ENCODE measurements at places on chromosomes 6 and 20.

GRCh38 chr20:16612706-16613105 lies 39.5 kb upstream of the KIF16B start:
- H3K27me3 ChIP-seq: peaks cover 3% of the 10 kb centered on the region
- no peak for DNase-seq
- no peak overlapping the region for H3K4me3 ChIP-seq
- H3K4me1 ChIP-seq: no peaks in the 10 kb centered on the region
- H3K27ac ChIP-seq: no peak overlapping the region

- peaks cover 28% of the 10 kb centered on the region for H3K4me1 ChIP-seq
- H3K4me3 ChIP-seq: no peak overlapping the region
- H3K27me3 ChIP-seq: peaks cover 3% of the 10 kb centered on the region
- DNase-seq: no peak
- H3K36me3 ChIP-seq: no peaks in the 10 kb centered on the region
Observed at GRCh38 chr20:62714799-62715198, 6.2 kb downstream of the NTSR1 start.

DNA sequence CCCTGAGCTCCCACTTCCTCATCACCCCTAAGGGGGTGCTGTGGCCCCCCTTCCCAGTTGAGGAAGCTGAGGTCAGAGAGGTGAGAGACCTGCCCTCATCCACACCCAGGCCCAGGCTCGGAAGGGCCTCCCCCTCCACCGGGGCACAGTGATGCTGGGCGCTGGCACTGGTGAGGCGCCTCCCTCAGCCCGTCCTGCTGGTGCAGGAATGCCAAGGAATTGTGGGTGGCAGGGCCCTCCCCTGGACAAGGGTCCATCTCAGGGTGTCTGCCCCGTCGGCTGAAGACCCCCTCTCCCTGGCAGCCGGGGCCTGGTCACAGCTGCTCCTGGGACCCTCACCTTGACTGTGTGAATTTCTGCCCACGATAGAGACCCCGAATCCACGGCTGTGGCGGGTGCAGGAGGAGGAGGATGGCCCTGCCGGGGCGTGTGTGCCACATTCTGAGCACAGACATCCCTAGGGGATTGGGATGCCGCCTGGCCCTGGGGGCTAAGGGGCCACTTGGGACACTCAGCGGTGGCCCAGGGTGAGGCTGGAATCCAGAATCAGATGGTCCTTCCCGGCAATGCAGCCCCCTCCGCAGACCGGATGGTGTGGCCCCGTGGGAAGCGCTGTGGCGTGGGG lies 70.2 kb upstream of the GATA5 start:
- H3K4me3 ChIP-seq: no peak overlapping the region
- no peaks in the 10 kb centered on the region for H3K4me1 ChIP-seq
- no peaks in the 10 kb centered on the region for H3K36me3 ChIP-seq

DNA sequence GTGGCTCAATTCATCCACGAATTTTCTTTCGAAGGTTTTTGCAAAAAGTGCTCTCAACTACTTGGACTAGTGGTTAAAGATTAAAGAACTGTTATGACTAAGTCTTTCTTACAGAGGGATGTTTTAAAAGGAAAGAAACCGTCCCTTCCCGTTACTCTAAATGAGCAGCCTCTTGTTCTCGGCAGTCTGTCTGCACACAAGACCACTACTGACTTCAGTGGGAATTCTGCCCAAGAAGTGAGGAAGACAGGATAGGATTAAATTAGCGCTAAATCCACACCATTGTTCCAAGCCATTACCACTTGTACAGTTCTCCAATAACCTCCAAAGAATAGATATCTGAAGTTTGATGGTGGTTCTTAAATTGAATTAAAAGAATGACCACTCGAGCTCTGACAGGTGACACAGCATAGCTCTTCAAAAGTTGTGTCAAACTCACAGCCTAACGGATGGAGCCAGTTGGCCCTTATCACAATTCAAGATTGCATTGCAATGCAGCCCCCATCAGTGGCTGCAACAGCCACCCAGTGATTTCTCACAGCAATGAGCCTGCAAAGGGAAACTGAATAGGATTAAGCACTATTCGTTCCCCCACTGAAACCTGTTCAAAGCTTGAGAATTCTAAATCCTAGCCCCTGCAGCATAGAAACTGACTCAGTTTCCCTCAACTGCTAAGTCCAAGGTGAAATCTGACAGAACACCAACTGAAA lies 1.8 kb downstream of the EPB41L2 start:
- H3K27me3 ChIP-seq: peaks cover 3% of the 10 kb centered on the region
- DNase-seq: no peak
- H3K4me3 ChIP-seq: no peak overlapping the region
- no peak overlapping the region for H3K27ac ChIP-seq
- peaks cover 13% of the 10 kb centered on the region for H3K4me1 ChIP-seq
- H3K36me3 ChIP-seq: no peaks in the 10 kb centered on the region

DNA sequence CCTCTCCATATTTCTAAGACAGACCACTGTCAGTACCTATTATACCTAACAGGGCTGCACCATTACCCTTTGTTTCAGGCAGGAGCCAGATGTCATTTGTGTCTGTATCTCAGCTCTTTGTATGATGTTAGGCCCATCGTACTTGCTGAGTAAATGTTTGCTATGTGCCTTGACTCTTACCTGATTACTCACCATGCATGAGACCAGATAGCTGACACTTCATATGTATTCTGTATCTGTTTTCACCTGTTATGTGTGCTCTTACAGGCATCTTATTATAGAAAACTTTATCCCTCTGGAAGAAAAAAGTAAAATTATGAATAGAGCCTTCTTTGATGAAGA lies 31.7 kb upstream of the ASXL1 start:
- DNase-seq: no peak
- no peak overlapping the region for H3K27ac ChIP-seq
- H3K4me1 ChIP-seq: no peaks in the 10 kb centered on the region
- no peaks in the 10 kb centered on the region for H3K27me3 ChIP-seq
- H3K36me3 ChIP-seq: peaks cover under 1% of the 10 kb centered on the region

Measured in T-cell (primary cell).